ENCODE measurements at places on chromosomes 1 and 21. TPM values are rescaled to one million over a fixed set of nuclear protein-coding genes. Genes with fewer than 3 reads are reported as not detected.

GRCh38 chr1:15616373-15617172 lies 685 bp upstream of the DDI2 start:
- DNase-seq: no peak

- DNase-seq: no peak
Observed at GRCh38 chr1:183385340-183386144, 32.6 kb downstream of the NMNAT2 start.

GRCh38 chr1:223068900-223069665 lies 74.0 kb downstream of the TLR5 start:
- no peak for DNase-seq

- DNase-seq: no peak
Observed at GRCh38 chr21:21019681-21020080, 21.5 kb downstream of the NCAM2 start.

The UTS2 gene
- total RNA-seq: not detected

Measured in activated CD4-positive, alpha-beta memory T cell treated with anti-CD3 and anti-CD28 coated beads for 36 hours (primary cell).